Amniotic stem cell (primary cell): ENCODE measurements at places on chromosomes 4 and X.

DNA sequence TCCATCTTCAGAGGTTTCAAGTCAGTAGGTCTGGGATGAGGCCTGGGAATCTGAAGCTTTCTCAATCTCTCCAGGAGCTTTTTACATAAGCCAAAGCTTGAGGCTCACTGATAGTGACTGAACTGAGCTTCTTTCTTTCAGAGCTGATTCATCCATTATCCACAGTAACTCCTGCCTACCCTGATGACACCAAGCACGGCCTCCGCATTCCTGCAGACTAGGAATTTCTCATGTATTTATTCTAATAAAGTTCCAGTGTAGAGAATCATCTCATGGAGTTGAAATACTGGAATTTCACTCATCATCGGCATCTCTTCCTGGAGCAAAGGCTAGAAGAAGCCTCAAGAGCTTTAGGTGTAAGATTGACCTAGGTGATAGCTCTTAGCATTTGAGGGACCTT is 12.1 kb upstream of the DCTD start:
- peak; percentile 75 for DNase-seq

- DNase-seq, result no peak
Observed at GRCh38 chr4:27619435-27619834, 758.8 kb downstream of the STIM2 start.

DNA sequence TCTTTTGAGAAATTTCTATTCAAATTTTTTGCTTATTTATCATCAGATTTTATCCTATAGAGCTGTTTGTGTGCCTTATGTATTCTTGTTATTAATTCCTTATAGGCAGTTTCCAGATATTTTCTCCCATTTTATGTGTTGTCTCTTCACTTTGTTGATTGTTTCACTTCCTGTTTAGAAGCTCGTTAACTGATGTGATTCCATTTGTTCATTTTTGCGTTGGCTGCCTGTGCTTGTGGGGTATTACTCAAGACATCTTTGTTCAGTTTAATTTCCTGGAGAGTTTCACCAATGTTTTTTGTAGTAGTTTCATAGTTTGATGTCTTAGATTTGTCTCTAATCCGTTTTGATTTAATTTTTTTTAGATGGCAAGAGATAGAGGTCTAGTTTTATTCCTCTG is 14.6 kb downstream of the ZNF718 start:
- DNase-seq, result no peak

GRCh38 chrX:149531599-149531998 is 9.2 kb upstream of the EOLA1 start:
- no peak for DNase-seq

DNA sequence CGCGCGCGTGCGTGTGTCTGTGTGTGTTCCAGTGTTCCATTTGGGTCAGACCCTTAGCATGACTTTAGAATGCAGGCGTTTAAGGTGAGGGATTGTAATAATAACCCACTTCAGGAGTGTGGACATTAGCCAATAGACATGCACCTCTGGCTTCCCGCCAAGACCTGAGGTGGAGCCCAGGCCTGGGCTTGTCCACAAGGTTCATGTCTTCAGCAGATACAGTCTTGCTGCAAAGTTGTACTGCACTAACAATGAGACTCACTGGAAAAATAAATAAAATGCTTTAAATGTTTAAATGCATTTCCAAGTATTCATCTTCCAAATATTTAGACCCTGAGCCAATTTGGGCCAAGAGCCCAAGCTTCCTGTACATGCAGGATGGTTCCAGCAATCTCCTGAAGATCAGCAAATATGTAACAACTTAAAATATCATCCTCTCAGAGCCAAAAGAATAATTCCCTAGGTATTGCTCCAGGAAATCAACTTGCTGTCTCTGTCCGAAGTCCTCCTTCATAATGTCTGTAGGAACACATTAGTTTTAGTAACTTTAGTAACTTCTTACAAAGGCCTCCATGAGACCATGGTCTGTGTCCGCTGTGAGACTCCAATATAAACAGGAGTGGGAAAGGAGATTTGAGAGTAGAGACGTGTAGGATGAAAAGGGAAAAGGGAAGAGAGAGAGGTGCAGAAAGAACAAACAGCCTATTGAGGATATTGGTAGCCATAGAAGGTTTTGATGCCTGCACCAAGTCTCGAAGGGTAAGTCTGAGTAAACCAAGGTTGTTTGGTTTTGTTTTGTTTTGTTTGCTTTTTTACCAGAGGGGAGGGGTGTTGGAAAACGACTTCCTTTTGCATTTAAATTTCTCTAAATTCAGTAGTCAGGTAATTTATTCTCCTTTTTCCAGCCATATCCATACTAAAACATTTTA is 98.5 kb upstream of the KLF3 start:
- peak; percentile 8 for DNase-seq

DNA sequence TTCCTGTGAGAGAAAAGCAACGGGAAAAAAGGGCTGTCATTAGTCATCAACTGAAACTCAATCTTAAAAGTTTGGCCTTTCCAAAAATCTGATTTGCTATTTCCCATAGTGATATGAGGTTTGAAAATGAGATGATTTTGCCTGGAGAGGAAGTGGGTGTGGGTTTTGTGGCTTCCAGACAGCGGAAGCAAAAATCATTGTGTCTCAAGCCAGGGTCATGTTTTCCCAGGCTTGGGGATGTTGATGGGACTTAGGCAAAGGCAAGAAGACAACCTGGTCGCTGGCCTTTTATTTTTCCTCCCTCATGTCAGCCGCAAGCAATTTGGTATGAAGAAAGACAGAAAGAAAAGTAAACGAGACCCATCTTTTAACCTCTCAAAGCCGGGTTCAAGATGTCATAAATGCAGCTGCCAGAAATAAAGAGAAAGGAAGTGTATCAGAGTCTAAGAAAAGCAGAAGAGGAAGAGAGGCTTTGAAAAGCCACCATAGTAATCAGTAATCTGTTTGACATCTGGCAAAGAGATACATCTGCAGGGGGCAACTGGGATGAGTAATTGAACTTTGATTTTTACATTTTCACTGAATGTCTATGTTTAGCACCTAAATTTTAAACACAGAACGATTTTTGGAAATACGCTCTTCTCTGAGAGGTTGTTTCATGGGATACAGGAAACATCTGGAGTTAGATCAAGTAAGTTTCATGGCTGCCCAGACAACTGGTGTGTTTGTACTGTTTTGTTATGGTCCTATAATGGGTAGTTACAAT is 521.6 kb upstream of the SLIT2 start:
- DNase-seq, result no peak

DNA sequence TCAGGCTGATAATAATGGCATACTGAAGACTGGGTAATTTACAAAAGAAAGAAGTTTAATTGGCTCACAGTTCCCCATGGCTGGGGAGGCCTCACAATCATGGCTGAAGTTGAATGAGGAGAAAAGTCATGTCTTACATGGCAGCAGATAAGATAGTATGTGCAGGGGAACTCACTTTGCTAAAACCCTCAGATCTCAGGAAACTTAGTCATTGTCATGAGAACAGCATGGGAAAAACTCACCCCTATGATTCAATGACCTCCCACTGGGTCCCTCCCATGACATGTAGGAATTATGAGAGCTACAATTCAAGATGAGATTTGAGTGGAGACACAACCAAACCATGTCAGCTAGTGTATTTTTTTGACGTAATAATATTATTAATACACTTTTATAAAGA is 149.8 kb upstream of the BOD1L1 start:
- DNase-seq, result no peak
